ENCODE measurements at places on chromosomes 11 and 22.

- no peak for DNase-seq
These were observed 1.0 kb upstream of the EPS8L2 start for GRCh38 chr11:704781-705645.

DNA sequence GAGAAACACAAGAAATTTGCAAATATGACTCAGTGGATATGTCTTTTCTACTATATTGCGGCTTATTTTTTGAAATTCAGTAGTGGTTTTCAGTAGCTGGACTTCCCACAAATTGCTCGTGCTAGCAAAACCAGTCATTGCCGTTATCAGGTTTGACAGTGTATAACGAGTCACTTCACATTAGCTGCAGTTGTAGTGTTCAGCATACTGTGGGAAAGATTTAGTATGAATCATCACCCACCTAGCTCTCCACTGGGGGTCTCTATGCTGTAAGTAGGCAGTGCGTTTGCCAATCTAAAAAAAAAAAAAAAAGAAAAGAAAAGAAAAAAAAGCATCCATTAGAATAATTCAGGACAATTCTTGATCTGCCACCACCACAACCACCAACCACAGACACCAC, 1318.9 kb downstream of the LRRC4C start:
- DNase-seq: no peak

DNA sequence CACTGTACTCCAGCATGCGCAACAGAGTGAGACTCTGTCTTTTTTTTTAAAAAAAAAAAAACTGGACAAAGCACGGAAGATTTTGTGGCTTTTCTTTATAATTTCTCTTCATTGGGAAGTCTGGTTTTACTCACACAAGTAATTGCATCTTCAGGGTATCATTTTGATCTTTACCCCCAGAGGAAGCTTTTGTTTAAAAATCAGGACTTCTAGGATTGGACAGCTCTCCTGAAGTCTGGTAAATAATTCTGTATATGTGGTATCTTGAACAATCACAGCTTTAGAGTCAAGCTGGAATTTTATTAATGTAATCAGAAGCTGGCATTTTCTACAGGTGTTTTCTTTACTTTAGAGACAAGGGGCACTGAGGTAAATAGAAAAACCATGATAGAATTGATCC, 208.1 kb upstream of the NARS2 start:
- DNase-seq: no peak

DNA sequence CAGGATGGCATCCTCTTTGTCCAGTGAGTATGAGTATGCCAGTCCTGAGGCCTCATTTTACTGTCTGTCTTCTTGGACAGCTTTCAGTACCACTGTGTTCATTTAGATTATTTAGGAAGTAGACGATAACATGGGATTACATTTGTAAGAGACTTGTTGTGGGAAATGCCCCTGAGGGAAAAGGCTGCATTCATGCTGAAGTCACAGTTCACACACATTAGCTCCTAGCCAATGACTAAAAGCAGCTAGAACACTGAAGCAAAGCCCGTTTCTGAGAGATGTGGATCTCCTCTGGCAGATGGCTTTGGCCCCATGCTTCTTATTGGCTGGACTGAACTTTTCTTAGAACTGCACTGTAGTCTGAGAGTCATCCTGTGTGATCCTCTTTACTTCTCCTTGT, 242.4 kb downstream of the FAM76B start:
- DNase-seq: no peak

GRCh38 chr22:41445129-41446056, 1.2 kb downstream of the TOB2 start:
- peak; percentile 3 for DNase-seq

All from NCI-H187 treated with DMSO at 0.1 percent for 48 hours (cell line).